ENCODE measurements at places on chromosomes 12 and 14. TPM values are rescaled to one million over a fixed set of nuclear protein-coding genes. Genes with fewer than 3 reads are reported as not detected.

GRCh38 chr14:23359167-23359626 is 5.8 kb downstream of the EFS start:
- peak; percentile 46 for DNase-seq

DNA sequence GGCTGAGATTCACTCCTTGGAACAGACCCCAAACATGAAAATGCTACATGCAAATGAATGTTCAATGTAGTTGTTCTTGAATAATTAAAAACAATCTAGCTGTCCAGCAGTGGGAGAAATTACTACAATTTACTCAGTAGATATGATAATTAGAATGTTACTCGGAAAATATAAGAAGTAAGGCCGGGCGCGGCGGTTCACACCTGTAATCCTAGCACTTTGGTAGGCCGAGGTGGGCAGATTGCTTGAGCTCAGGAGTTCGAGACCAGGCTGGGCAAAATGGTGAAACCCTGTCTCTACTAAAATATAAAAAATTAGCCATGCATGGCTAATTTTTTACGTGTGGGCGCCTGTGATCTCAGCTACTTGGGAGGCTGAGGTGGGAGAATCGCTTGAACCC is 15.3 kb upstream of the PTGER2 start:
- DNase-seq: no peak

GRCh38 chr14:21940887-21941856 is 267.6 kb upstream of the OR4E1 start:
- DNase-seq: no peak

The ADAMTS20 gene
- total RNA-seq: not detected

The DDX55 gene
- total RNA-seq: 7.5 TPM

The TGM1 gene
- total RNA-seq: 36.9 TPM

Measured in right atrium auricular region (tissue), 2 donors.